Stimulated activated CD8-positive, alpha-beta memory T cell treated with anti-CD3 and anti-CD28 coated beads, Interleukin-12 subunit alpha, Interleukin-12 subunit beta, amount 100 ng/mL, for 1 hour (primary cell): ENCODE measurements at places on chromosomes 5 and 9.

DNA sequence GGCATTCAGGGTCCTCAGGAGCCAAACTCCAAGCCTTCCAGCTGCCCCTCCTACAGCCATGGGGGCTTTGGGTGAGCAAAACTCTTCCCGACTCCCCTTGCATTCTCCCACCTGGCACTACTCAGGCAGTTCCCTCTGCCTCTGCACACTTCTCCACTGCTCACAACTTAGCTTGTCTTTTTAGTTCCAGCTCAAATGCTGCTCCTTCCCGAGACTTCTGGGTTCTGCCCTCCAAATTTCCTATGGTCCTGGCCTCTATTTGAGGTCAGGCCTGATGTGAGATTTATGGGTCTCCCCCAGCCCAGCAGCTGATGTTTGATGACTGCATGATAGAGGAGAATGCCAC is 5.7 kb upstream of the SLC25A48 start:
- no peak for DNase-seq

DNA sequence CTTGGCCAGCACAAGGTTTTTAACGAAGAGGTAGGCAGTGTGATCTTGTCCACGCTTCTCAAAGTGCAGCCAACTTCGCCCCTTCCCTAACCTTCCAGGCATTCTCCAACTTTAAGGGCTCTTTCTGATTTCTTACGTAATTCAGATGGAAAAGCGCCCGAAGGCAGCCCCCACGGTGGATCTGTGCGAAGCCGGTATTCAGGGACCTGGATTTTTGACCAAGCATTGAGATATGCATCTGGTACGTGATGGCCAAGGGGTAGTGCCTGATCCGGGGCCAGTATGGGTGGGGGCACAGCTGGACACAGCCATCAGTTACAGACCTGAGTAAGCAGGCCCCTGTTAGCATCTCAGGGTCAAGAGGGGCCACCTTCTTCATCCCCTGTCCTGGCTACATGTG is 80.0 kb downstream of the AMBP start:
- no peak for DNase-seq

- DNase-seq = no peak
Measured at GRCh38 chr9:103731541-103731940, 362.6 kb upstream of the SMC2 start.

GRCh38 chr5:161212123-161212712 is 334.3 kb downstream of the GABRB2 start:
- no peak for DNase-seq

- DNase-seq = no peak
Measured at GRCh38 chr9:96116275-96117064, 185.5 kb downstream of the HSD17B3 start.

GRCh38 chr9:86135371-86135770 is 36.0 kb upstream of the GOLM1 start:
- DNase-seq = no peak

GRCh38 chr9:134531220-134531970 is 110.2 kb upstream of the COL5A1 start:
- no peak for DNase-seq

DNA sequence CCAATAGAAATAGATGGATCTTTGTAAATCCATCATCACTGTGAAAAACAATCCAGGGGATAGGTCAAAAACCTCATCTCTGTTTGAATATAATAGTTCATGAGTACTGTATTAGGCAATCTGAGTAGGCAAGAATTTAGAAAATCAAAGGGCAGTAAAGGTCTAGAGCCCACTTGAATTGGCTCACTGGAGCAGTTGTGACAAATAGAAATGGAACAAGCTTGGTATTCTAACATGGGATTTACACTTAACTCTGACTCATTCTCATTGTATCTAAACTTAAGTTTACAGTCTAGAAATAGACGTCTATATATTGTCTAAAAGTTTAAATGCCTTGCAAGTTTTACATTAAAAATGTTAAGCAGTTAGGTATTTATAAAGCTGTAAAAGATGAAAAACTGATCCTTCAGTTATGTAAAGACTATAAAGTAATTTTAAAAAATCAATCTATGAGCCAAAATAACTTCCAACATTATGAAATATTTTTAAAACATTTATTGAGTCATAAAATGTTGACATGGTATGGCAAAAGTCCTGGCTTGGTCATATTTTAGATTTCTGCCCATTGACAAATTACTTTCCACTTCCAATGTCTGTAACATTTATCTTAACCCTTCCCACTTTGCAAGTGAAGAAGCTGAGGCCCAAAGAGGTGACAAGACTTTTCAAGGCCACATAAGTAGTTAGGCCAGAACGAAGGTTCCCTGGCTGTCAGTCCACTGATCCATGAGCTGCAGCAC is 203.7 kb upstream of the NREP start:
- DNase-seq = no peak
